ENCODE measurements at places on chromosomes 5 and 9. TPM values are rescaled to one million over a fixed set of nuclear protein-coding genes. Genes with fewer than 3 reads are reported as not detected.

The ANXA6 gene
- 10.4 TPM for total RNA-seq

The CCNI2 gene
- total RNA-seq: 0.29 TPM

The CTXN3 gene
- not detected for total RNA-seq

DNA sequence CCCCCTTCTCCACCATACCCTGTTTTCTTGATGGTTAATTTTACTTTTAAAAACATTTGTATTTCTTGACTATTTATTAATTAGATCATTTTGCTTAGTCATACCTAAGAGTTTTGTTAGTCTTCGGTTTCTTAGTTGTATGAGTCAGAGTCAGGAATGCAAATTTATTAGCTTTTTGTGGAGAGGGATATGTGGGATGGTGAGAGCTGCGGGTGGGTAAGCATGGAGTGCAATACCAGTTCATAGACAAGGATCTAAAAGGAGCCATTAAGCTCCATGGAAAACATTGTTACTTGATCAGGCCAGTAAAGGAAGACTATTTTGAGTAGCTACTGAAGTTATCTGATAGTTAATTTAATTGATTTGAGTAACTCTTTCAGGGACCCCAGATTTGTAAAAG is 77.5 kb downstream of the ZSWIM6 start:
- H3K36me3 ChIP-seq: no peaks in the 10 kb centered on the region
- no peak for DNase-seq
- H3K27ac ChIP-seq: peak overlapping the region; percentile 37
- peak overlapping the region; percentile 44 for H3K4me3 ChIP-seq
- H3K4me1 ChIP-seq: peaks cover 4% of the 10 kb centered on the region

- DNase-seq: no peak
- no peak within 1 kb of the TSS for H3K4me3 ChIP-seq
- no peaks in the 10 kb centered on the region for H3K36me3 ChIP-seq
These were observed at the start of gene TMEM215 for GRCh38 chr9:32783168-32783891. TSS of gene TMEM215 (plus strand) at chr9:32783540. CDS start at chr9:32784184, 644 bp downstream.

- H3K27me3 ChIP-seq: no peaks in the 10 kb centered on the region
- no peaks in the 10 kb centered on the region for H3K36me3 ChIP-seq
- no peaks in the 10 kb centered on the region for H3K4me1 ChIP-seq
- H3K4me3 ChIP-seq: no peak overlapping the region
These were observed 91.3 kb upstream of the GPBP1 start for GRCh38 chr5:57082441-57083067.

GRCh38 chr9:125438506-125439433 is 177.1 kb downstream of the GAPVD1 start:
- peaks cover 5% of the 10 kb centered on the region for H3K36me3 ChIP-seq
- H3K4me3 ChIP-seq: no peak overlapping the region
- DNase-seq: no peak
- H3K4me1 ChIP-seq: no peaks in the 10 kb centered on the region

DNA sequence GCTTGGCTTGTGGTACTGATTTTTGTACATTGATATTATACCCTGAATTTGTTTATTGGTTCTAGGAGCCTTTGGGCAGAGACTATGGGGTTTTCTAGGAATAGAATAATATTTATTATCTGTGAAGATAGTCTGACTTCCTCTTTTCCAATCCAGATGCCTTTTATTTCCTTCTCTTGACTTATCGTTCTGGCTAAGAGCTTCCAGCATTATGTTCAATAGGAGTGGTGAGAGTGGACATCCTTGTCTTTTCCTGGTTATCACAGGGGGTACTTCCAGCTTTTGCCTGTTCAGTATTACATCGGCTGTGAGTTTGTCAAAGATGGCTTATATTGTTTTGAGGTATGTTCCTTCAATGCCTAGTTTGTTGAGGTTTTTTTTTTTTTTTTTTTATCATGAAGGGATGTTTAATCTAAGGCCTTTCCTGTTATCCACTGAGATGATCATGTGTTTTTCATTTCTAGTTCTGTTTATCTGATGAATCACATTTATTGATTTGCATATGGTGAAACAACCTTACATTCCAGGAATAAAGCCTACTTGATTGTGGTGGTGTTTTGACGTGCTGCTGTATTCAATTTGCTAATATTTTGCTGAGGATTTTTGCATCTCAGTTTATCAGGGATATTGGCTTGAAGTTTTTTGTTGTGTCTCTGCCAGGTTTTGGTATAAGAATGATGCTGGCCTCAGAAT is 77.5 kb downstream of the CERT1 start:
- H3K4me1 ChIP-seq: no peaks in the 10 kb centered on the region
- no peak overlapping the region for H3K27ac ChIP-seq
- no peaks in the 10 kb centered on the region for H3K36me3 ChIP-seq
- H3K27me3 ChIP-seq: no peaks in the 10 kb centered on the region

DNA sequence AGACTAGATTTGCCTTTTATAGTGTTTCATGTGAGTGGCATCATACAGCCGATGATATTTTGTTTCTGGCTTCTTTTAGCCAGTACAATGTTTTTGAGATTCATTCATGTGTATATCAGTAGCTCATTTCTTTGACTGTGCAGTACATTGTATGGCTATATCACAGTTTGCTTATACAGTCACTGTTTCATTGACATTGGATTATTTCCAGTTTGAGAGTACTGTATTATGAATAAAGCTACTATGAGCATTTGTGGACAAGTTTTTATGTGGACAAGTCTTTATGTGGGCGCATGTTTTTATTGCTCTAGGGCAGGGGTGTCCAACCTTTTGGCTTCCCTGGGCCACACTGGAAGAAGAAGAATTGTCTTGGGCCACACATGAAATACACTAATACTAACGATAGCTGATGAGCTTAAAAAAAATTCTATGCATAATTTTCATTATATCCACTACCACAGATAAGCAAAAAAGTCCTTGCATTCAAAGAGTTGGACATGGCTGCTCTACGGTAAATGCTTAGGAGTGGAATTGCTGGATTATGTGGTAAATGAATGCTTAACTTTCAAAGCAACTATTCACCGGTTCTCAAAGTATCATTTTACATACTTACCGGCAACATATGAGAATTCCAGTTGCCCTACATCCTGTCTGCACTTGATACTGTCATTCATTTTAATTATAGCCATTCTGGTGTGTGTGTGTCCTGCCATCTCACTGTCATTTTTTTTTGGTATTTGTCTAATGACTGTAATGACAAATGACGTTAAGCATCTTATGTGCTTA is 177.8 kb downstream of the RGS3 start:
- H3K27me3 ChIP-seq: no peaks in the 10 kb centered on the region
- H3K4me1 ChIP-seq: no peaks in the 10 kb centered on the region
- no peak overlapping the region for H3K4me3 ChIP-seq
- H3K36me3 ChIP-seq: no peaks in the 10 kb centered on the region
- H3K27ac ChIP-seq: no peak overlapping the region

All from esophagus squamous epithelium (tissue), 5 donors.